ENCODE measurements at places on chromosomes 7 and 10.

DNA sequence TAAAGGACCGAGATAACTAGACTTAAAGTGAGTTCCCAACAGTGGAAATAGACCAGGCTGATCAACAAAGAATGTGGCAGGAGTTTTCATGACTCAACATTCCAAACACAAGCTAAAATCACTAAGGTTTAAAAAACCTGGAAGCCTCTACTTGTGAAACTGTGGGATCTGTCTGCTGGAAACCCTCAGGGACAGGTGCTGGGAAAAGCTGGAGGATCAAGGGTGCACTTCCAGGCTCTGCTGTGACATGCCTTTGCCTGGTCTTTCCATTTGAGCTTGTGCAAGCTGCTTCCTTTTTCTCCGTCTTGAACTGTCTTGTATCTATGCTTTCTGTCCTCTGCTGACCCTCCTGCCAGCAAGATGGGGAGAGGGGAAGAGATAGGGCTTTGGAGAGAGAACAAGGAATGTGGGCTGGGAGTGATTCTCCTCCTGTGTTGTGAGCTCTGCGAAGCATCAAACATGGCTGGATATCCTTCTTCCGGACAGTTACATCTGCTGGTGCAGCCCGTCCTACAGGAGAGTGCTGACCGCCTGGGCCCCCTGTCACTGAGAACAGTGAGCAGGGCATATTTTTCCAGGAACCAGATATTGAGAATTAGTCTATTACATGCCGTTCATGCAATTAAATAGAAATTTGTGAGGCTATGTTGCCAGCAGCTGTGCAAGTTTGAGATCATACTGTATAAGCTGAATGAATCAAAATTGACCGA, 25.5 kb downstream of the ARHGAP22 start:
- DNase-seq: no peak

DNA sequence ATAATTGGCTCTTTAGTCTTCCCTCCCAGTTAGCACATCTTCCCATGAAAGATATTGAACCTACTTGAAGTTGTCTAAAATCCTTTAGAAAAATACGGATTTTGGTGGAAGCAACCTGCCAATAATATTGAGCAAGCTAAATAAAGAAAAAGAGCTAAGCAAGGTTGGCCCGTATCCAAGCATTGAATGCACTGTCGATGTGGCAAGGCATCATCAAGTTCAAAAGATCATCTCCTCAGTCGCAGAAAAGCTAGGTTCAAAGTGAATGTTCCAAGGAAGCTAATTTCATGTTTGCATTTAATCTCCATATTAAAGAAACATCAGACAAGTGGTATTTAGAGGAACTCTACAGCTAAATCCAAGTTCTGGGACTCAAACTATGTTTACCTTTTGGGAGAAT, 206.0 kb downstream of the MTERF1 start:
- no peak for DNase-seq

DNA sequence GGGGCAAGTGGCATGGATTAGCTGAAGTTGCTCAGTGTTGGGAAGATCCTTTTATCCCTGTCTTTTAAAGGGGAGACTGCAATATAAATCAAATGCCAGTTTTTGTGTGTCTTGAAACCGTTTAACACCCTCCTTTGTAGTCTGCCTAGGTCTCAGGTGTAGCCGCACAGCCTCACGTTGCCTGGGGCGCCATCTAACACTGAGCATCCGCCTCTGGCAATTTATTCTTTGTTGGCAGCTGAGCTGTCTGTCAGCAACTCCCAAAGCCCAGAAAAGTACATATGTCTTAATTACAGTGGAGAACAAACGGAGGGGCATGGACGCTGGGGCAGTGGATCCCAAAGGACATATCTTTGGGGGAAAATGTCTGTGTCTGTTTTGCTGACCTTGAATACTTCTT, 254.7 kb downstream of the STK31 start:
- DNase-seq: no peak

DNA sequence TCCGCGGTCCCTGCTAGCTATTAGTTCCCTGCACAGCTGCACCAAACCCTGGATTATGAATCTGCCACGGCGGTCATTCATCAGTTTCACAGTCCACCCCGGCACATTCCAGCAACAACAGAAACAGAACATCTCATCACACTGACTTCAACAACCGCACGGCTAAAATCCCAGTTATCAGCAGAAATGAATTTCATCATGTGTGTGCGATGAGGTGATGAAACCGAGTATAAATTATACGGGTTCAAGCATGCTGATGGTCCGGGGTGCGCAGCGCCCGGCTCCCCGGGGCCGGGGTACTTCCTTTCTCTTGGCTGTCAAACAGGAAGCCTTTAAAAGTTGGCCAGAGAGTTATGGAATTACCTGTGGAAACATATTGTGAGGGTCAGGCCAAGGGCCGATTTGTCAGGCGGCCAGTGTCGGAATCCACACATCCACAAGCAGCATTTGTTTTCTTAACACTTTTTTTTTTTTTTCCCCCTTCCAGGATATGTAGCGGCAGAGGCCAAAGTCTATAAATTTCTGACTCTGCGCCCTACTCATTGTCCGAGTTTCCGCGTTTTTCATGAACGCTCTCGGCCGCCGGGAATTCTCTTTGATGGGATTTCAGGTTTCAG, 420.9 kb upstream of the MGMT start:
- no peak for DNase-seq

GRCh38 chr7:99320371-99320770, 5.3 kb upstream of the ARPC1A start:
- DNase-seq: no peak

DNA sequence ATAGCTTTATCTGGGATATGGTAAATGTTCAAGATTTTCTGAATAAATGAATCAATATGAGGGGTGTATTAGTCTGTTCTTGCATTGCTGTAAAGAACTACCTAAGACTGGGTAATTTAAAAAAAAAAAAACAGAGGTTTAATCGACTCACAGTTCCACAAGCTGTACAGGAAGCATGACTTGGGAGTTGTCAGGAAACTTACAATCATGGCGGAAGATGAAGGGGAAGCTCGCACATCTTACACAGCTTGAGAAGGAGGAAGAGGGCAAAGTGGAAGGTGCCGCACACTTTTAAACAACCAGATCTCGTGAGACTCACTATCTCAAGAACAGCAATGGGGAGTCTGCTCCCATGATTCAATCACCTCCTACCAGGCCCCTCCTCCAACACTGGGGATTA, 32.5 kb upstream of the OTUD1 start:
- DNase-seq: no peak

DNA sequence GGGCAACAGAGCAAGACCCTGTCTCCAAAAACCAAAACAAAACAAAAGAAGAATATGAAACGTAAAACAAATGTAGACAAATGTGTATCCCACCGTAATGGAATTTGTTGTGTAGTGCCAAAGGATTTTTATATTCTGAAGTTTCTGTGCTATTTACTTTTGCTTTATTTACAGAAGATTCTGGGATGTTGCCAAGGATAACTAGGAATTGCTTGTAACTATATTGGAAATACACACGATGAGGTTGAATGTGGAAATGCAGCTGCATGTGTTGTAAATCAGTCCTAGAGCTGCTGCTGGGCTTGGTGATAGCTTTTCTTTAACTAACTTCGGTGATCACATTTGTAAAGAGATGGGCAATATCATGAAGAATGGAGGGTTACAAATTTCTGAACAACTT, 39.5 kb downstream of the GALNT17 start:
- no peak for DNase-seq

DNA sequence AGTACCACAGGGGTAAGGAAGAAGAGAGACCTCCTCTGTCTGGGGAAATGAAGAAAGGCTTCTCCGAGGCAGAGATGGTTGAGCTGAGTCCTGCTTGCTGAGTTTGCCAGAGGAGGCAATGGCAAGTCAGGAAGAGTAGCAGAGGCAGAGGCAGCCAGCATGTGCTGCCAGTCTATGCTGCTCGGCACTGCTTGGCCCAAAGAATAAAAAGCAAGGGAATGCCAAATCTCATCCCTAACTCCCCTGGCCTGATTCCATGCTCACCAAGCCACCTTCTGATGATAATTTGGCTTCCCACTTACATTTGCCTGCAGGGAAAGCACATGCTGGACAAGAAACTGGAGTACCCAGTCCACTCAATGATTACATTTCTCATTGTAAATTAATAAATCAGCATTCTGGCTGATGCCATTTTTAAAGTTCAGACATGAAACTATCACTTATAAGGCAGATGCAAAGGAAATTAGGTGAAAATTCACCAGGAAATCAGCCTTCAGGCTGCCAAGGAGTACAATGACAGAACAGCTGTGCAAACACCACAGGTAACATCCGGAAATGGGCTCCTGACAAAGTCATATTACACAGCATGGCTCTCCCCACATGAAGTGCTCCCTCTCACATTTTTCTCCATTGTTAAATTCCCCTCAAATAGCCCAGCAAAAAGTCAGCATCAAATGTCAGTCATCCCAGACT, 245.9 kb downstream of the MTERF1 start:
- DNase-seq: no peak

GRCh38 chr7:157442456-157442855, 105.7 kb downstream of the DNAJB6 start:
- no peak for DNase-seq

DNA sequence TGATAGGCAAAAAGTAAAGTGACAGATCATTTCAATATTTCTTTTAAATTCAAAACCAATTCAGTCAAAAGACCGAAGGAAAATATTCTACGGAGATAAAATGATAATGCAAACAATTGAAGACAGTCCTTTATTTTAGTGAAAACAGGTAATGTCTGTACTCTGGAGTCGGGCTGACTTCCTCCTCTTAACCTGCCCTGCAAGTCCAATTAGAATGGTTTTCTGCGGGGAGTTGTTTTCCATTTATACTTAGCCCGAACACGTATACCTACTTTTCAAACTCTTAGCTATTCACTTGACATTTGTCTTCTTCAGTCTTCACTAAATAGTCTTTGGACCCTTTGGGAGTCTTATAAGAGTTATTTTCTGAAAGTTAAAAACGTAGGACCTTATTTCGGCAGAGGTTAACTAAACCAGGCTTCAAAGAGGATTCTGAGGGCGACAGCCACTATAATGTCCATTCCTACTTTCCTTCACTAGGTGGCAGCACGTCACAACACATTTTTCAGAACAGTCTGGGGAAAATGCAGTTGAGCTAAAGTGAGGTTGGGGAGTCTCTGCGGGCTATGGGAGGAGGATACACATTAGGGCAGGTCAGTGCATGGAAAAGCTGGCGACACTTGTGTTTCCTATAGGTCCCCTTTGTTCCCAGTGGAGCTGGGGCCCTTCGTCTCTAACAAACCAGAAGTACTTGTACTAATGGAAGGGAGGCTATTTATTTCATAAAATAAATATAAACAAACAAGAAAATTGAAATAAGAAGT, 472.0 kb downstream of the KCNMA1 start:
- DNase-seq: peak; percentile 48

DNA sequence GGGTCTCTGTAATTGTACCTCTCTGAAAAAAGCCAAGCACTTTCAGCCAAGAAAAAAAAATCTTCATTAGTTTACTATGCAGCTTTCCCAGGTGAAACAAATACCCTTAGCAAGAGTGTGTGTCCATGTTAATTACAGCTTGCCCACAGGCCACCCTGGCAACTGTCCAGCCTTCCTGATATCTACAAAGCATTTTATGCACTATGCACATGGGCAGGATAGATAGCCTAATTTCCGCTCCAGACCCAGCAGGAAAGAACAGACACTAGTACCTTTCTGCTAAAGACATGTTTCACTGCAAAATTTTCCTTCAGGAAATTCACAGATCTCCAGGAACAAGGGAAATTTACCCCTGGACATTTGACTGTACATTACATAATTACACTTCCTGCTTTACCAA, 24.4 kb downstream of the CACNA2D1 start:
- DNase-seq: no peak

DNA sequence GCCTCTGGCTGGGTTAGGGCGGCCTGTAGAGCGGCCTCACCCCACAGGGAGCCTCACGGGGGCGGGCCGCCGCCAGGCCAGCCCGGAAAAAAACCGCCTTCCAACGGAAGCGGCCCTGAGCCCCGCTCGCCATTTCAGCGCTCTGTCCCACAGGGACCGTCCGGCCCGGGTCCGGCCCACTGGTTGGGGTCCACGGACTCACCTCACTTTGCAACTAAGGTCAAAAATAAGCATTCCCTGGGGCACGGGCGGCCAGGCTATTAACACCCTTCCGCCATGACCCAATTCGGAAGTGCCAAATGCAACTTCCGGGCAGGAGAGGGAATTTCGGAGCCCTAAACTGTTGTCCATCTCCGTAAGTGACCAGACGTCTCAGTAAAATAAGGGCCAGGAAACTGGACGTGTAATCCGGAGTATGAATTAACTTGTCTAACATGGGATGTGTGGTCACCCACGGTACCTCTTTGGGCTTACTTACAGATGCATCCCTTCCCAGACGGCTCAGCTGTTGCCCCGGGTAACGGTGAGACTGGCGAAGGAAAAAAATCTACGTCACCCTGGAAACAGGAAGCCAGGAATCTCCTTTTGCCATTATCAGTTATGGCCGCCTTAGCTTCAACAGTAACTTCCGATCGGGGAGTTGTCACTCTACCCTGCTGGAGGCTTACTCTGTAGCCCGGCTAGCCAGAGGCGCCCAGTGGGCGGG, at the start of gene BBIP1:
TSS of gene BBIP1 (minus strand) at position 538 of the 706 bp plus-strand sequence. CDS start 1,023 bp downstream, outside the sequence.
- DNase-seq: peak; percentile 80

GRCh38 chr7:40870108-40870507, 735.3 kb downstream of the SUGCT start:
- DNase-seq: no peak

DNA sequence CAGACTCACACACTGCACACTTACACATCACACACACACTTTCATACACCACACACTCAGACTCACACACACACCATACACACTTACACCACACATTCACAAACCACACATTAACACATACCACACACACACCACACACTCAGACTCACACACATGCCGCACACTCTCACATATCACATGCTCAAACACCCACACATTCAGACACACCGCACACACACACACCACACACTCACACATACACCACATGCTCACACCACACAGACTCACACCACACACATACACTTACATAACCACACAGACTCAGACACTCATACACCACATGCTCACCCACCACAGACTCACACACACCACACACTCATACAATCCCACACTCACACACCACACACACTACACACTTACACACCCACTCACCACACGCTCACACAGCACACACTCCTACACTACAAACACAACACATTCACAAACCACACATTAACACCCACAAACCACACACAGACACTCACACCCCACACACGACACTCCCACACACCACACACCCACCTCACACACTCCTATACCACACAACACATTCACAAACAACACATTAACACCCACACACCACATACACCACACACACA, 125.4 kb downstream of the EVX1 start:
- DNase-seq: no peak

DNA sequence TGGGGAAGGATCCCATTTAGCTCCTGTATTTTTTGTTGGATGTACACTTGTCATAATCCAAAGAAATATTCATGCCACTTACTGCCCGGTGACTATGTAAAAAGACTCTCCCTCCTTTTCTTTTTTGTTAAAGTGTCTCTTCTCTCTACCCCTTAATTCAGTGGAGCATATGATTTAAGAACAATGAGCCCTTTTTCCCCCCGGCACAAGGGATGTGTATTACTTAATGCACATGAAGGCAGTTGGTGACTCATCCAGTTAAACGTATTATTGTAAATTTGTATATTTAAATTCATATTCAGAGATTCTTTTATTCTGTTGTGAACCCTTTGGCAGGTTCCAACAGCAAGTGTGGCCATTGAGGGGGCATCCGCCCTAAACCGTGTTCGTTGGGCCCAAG, 241.9 kb downstream of the SLC25A13 start:
- no peak for DNase-seq

All from stimulated activated naive CD8-positive, alpha-beta T cell treated with anti-CD3 and anti-CD28 coated beads, Interleukin-15, amount 100 ng/mL, for 72 hours (primary cell).